ENCODE measurements at places on chromosomes 7 and 10.

DNA sequence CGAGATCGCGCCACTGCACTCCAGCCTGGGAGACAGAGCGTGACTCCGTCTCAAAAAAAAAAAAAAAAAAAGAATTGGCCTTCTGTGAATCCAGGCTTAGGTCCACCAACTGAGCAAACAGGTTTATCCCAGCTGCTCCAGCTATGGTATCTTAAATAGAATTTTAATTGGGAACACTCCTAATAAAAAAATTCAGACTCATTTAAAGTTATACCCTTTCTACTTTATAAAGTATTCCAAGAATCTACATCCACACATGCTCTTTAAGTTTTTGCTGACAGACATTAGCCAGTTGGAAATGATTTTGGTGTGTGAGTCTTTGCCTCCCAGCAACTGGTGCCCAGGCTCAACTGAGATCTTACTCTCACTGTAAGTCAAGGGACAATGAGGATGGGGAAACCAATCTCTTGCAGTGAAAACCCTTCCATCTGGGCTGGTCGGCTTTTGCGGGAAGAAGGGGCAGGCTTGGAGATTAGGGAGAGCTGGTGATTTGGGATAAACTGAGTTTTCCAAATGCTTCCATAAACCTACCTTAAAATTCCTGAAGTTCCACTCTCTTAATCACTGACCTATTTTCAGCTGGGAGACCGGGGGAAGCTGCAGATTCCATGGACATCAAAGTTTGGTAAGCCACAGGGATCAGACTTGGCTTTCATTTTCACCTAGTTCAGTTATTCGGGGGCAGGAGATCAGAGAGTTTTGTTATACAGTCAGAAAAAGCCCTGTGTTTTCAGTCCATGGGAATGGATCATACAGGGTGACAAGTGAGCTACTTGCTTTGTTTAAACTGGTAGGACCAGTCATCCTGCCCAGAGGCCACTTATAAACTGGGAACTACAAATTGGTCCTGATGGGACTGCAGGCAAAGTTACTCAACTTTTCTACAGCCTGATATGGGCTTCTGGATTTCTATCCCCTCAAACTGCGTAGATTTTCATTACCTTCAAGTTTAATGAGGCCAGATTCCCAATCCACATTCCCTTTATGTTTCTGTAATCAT is 89.3 kb upstream of the ZNF746 start:
- no peak for DNase-seq

GRCh38 chr10:11197266-11197712 is 179.6 kb downstream of the CELF2 start:
- no peak for DNase-seq

DNA sequence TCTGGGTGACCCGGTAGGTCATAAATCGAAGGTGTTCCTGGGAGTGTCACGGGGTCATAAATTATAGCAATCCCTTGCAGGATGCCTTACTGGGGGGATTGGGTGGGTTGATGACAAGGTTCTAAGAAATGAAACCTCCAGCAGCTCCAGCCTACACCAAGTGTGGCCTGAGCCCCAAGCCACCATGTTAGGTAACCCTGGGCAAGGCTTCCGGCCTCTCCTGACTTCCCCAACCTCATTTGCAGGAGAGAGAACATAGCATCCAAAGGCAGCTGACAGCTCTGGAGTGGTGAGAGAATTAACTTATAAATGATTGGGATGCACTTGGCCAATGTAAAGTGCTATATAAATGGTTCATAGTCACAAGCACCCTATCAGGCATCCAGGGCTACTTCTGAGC is 52.8 kb upstream of the TMEM273 start:
- DNase-seq, result no peak

DNA sequence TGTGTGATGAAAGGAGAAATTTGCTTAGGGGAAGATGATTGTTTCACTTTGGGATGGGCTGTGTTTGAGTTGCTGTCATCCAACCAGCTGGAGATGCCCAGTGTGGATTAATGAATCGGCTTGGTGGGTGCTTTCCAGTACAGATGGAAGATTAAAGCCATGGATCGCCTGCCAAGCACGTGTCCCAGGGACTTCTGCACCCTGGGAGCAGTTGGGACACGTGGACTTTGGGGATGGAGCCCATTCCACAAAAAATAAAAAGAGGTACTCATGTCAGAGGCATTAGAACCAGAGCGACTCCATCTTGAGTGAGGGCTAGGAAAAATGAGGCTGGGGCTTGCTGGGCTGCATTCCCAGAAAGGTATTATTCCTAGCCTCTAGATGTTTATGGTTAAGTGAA is 29.3 kb upstream of the PRLHR start:
- DNase-seq, result no peak

DNA sequence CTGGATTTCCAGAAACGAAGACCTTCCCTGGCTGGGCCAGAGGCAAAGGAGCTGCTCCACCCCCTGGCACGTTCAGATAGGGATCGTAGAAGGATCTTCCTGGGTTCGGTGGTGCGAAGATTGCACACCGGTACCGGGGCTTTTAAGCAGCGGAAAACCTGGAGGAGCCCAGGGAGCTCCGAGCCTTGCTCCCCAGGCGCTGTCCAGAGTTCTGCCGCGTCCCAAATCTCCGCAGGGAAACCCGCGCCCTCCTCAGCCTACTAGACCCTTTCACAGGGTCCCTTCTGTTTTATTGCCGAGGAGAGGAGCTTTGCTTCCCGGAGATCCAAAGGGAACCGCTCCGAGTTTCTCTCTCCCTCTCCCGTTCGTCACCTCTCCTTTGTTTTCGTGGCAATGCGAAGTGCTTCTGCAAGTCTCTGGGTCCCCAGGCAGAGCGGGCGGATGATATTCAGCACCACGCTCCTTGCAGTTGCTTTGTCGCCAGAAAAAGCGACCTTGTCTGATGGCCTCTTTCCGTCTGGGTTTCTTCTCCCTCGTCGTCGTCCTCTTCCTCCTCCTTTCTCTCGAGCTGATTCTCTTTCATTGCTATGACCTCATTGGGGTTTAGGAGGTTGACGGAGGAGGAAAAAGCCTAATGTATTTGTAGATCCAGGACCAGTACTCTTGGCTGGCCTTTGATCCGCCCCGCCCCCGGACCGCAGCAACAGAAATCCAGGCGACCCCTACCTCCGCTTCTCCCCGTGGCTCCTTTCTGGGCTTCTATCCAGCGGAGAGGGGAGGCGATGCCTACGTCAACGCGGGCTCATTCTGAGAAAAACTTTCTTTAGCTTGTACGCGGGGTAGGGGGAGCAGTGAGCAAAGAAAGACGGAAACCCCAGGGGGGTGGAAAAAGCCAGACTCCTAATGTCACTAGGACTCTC is at the start of gene TMEM196:
TSS of gene TMEM196 (minus strand) at position 777 of the 920 bp plus-strand sequence. CDS start 921 bp downstream, outside the sequence.
- DNase-seq, result no peak

DNA sequence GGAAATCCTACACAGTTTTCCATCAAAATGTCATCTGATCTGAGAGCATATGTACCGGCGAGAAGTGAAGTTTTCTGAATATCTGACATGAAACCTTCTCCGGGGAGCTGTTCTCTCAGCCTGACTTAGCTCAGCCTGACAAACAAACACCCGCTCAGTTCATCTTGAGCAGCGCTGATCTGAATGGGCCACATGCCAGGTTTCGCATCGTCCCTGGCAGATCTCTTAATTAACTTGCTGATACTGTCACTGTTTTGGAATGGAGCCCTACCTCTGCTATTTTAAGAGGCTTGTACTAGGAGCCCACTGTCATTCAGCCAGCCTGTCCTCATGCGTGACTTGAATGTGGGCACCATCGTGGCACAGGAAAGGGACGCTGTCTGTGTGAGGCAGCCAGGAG is 109.2 kb downstream of the STRA8 start:
- DNase-seq, result no peak

DNA sequence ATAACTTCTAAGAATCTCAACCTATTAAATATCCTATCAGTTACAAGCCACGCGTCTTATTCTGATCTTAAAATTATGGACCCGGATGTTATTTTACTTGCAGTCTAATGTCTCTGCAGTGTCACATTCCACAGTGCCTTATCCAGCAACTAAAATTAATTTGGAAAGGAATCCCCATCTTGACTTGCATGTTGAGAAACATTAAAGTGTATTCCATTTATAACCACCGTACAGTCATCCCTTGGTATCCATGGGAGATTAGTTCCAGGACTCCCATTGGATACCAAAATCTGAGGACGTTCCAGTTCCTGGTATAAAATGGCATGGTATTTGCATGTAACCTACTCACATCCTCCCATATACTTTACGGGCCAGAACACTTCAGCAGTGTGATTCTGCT is 194.7 kb downstream of the ARHGAP21 start:
- DNase-seq, result no peak

DNA sequence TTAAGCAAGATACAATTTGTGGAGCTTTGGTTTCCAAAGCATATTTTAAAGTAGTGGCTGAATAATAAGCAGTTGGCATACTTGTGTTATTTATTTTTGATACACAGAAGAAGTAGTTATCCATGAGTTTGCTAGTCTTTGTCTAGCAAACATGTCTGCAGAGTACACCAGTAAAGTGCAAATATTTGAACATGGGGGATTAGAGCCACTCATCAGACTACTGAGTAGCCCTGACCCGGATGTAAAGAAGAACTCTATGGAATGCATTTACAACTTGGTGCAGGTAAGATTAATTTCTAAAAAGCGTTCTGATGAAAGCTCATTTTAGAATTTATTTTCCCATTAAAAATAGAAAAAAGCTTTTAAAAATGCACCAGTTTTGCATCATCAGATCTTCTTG is 31.4 kb downstream of the ARMC3 start:
- no peak for DNase-seq

DNA sequence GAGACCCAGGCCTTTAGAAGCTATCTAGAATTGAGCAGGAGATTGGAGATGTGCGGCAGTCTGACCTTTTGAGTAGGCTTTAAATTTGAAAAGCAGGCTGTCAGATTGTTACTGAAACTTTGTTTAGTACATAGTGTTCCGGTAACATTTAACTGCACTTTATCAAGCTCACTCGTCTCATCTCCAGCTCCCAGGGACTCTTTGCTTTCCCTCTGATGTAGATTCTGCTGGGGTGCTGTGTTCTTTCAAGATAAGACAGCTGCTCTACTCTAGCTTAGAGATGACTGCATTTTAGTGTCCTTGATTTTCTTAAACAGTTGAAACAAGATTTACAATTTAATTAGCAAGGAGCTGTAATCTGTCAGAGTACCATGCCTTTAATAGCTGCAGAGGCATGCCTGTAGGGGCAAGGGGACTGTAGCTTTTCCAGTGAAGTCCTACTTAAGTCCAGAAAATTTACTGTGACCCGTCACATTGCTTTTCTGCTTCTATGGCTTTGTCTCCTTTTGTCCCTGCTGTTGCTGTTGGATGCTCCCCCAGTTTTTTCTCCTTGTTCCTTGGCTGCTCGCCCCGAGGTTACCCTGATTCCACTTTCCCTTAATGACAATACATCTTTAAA is 56.4 kb upstream of the MTPN start:
- no peak for DNase-seq

- peak; percentile 88 for DNase-seq
Observed at GRCh38 chr10:78657163-78657861, 411.5 kb upstream of the ZMIZ1 start.

DNA sequence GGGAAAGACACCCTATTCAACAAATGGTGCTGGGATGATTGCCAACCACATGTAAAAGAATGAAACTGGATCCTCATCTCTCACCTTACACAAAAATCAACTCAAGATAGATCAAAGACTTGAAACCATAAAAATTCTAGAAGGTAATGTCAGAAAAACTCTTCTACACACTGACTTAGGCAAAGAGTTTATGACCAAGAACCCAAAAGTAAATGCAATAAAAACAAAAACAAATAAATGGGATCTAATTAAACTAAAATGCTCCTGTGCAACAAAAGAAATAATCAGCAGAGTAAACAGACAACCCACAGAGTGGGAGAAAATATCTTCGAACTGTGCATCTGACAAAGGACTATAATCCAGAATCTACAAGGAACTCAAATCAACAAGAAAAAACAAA is 504.2 kb upstream of the MBL2 start:
- no peak for DNase-seq

GRCh38 chr7:108091461-108091831 is 38.7 kb downstream of the LAMB4 start:
- no peak for DNase-seq

- DNase-seq, result no peak
Observed at GRCh38 chr7:78134256-78134655, 335.7 kb downstream of the PHTF2 start.

GRCh38 chr10:120077707-120078492 is 185.4 kb downstream of the SEC23IP start:
- no peak for DNase-seq

- no peak for DNase-seq
Observed at GRCh38 chr7:46680147-46680546, 759.1 kb upstream of the IGFBP3 start.

DNA sequence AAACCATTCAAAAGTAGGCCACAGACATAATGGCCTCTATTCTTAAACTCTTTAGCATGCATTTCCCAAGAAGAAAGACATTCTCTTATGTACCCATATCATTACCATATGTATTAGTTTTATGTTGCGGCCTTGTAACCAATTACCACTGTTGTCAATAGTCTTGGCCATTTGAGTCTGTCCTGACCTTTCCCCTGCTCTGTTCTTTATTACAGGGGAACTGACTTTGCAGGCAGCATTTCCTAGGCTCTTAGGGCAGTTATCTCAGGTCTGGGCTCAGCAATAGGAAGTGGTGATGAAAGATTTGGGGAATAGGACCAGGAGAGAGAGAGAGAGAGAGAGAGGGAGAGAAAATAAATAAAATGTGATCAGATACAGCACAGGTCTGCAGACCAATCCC is 194.5 kb upstream of the LRGUK start:
- no peak for DNase-seq

GRCh38 chr7:25950488-25951413 is 201.2 kb upstream of the NFE2L3 start:
- peak; percentile 84 for DNase-seq

DNA sequence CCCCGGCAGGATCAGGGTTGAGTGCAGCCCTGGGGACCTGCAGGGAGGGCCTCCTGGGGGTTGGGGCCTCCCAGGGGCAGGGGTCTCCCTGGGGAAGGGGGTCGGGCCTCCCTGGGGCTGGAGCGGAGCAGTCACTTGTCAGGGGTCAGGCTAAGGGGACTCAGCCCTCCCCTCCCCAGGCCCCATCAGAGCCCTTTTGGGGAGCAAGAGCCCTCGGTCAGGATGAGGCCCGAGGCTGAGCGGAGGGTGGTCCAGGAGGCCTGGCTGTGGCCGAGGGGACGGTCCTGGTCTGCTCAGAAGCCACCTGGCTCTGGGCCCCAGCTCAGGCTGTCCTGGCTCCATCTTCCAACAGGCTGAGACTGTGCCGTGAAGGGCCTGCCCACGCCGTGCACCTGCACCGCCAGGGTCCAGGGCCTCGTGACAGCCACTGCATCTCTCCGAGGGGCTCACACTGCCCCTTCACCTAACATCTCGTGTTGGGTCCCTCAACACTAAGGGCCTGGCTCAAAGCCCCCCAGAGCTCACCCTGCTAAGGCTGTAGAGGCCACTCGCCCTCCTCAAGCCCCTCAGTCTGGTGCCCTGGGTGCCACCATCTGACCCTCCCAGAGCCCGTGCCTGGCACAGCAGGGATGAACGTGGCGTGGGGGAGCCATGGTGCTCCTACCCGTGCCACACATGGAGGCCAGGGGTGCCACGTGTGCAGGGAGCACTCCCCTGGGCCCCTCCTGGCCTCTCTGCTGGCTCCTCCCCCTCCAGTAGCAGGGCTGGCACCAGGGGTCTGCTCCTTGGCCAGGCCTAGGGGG is 12.9 kb downstream of the BHLHA15 start:
- DNase-seq, result no peak

Data from stimulated activated CD8-positive, alpha-beta memory T cell treated with anti-CD3 and anti-CD28 coated beads, Interleukin-4, amount 100 ng/mL, for 48 hours (primary cell).